ENCODE measurements at places on chromosomes 5 and 9.

DNA sequence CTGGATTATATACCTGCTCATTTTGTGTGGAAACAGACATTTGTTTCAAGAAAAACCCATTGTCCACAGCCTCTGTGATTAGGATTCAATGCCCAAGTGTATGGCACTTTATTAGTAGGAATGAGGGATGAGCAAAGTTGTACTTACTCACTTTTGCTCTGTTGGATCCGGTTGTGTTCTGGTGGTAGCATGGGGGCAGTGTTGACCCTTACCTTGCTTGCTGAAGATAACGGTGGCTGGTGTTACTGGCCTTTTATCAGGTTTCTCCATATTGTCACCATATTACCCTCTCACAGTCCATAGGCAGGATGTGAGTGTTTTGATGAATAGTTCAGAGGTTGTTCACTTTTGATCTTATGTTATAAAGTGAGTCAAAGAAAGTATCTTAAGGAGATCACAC is 42.7 kb upstream of the NUDT12 start:
- DNase-seq = no peak

- no peak for DNase-seq
Measured at GRCh38 chr5:180575571-180575970, 15.7 kb downstream of the SCGB3A1 start.

DNA sequence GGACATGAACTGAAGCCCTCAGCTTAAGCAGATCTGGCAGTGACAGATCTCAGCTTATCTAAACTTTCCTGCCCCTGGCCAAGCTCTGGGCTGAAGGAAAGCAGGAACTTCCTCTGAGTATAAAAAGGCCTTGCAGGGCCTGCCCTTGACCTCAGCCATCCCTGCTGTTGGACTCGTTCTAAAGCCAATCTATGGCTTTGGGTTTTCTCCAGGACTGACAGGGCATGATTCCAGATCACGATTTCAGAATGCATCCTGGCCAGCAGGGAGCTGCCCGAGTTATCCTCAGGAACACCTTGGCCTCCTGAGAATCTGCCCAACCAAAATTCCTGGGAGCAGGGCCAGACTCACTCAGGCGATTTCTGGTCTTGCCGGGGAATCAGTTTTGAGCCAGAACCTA is 502.7 kb downstream of the TLE4 start:
- DNase-seq = no peak

DNA sequence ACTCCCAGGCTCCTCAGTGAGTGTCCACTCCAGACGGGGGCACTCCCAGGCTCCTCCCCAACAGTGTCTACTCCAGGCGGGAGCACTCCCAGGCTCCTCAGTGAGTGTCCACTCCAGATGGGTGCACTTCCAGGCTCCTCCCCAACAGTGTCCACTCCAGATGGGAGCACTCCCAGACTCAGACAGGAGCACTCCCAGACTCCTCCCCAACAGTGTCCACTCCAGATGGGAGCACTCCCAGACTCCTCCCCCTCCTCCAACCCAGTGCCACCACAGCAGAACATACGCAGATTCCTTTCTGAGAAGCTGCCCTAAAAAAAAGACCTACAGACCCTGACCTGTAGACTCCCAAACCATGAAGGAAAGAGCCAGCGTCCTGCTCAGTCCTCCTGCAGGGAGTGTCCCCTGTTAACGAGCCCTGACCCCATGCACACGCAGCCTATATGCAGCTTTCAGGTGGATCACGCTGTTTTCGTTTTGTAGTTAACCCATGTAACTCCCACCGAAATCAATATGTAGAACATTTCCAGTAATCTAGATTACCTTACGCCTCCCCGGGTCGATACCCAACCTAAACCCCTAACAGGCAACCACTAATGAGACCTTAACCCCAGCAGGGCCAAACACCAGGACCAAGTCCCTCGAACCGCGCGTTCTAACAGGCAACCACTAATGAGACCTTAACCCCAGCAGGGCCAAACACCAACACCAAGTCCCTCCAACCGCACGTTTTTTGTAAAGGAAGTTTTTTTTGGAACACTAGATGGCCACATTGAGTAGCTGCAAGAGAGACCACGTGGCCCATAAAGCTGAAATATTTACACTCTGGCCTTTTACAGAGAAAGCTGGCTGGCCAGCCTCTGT is 15.7 kb downstream of the PNPLA7 start:
- DNase-seq = no peak

- DNase-seq = no peak
Measured at GRCh38 chr5:57495285-57496086, 12.9 kb upstream of the ACTBL2 start.
